RCC 7860 (cell line): ENCODE measurements at places on chromosomes 2 and 18.

GRCh38 chr2:120982598-120982997, 246.9 kb downstream of the GLI2 start:
- no peak for DNase-seq

- no peak for DNase-seq
These were observed 47.5 kb downstream of the EML4 start for GRCh38 chr2:42216694-42217093.

GRCh38 chr2:213232649-213233437, 51.4 kb upstream of the SPAG16 start:
- DNase-seq = no peak

DNA sequence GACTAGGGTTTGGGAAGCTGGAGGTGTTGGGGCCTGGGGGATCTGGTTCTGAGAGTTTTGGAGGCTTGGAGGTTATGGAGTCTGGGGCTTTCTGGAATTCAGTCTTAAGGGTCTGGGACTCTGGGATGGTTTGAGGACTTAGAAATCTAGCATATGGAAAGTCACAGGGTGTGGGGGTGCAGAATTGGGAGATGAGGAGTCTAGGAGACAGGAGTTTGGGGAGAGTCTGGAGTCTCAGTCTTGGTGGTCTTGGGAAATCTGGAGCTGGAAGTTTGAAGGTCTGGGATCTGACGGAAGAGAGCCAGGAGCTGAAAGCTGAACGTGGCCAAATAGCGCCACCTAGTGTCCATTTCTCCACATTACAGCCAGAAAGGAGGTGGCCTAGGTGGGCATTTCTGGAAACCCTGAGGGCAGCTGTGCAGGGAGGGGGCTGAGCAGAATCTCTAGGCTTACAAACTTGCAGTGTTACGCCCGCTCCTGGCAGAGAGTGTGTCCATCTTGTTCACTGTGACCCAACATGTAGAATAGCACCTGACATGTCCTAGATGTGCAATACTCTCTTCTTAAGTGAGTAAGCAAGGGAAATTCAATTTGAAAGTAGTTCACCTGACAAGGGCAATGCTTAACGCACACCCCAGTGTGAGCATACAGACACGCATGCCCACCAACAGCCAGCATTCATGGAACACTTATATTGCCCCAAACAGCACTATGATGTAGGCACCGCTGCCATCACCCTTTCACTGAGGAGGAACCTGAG, 204.8 kb downstream of the TFCP2L1 start:
- DNase-seq = peak; percentile 41

- no peak for DNase-seq
These were observed 321.0 kb upstream of the HS6ST1 start for GRCh38 chr2:128639693-128640092.
